ENCODE measurements at places on chromosomes 2 and 18.

GRCh38 chr2:63438181-63438580 is 150.1 kb downstream of the WDPCP start:
- DNase-seq = no peak

- DNase-seq = no peak
Observed at GRCh38 chr18:50738098-50738757, 81.6 kb downstream of the MRO start.

DNA sequence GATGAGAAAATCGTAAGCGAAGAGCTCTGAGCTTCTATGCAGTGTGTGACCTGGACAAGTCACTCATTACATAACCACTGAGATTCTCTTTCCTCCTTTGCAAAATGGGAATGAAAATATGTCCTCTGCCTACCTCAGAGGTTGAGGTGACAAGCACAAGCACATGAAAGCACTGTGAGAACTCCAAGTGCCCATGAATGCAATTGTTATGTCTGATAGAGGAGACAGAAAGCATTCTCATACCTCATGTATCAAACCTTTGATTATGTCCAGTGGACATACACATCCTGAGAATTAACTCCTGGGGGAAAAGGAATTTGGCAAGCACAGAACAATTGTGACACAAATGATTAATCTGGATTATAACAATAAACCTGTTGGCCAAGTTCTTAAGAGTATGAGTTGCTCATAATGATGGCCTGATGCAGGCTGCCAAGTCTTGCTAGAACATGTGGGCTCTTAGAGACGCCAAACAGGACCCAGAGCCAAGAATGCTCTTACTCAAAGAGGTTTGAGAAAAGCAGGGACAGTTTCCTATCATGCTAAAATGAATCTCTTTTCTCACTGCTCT is 8.5 kb upstream of the RMDN2 start:
- peak; percentile 95 for DNase-seq

- DNase-seq = no peak
Observed at GRCh38 chr2:234812851-234813250, 139.0 kb upstream of the SH3BP4 start.

GRCh38 chr2:69216535-69217332 is 170.3 kb downstream of the GFPT1 start:
- DNase-seq = peak; percentile 77

DNA sequence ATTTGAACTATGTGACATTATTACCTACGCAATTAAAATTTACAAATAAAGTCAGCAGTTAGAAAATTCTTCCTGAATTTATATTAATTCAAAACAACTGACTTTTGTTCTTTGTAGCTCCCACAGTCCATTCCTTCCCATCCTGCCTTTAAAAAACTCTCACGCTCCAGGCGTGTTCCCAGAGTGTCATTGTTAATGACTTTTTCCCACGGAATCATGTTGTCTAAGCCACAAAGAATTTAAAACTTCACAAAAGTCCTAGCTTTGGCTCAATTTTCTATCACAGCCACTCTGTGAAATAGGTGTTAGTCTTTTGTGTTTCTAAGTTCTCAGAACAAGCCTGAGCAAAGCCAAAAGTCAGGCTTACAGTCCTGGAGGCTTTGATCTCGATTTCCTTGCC is 26.5 kb downstream of the SLC1A4 start:
- DNase-seq = peak; percentile 36

DNA sequence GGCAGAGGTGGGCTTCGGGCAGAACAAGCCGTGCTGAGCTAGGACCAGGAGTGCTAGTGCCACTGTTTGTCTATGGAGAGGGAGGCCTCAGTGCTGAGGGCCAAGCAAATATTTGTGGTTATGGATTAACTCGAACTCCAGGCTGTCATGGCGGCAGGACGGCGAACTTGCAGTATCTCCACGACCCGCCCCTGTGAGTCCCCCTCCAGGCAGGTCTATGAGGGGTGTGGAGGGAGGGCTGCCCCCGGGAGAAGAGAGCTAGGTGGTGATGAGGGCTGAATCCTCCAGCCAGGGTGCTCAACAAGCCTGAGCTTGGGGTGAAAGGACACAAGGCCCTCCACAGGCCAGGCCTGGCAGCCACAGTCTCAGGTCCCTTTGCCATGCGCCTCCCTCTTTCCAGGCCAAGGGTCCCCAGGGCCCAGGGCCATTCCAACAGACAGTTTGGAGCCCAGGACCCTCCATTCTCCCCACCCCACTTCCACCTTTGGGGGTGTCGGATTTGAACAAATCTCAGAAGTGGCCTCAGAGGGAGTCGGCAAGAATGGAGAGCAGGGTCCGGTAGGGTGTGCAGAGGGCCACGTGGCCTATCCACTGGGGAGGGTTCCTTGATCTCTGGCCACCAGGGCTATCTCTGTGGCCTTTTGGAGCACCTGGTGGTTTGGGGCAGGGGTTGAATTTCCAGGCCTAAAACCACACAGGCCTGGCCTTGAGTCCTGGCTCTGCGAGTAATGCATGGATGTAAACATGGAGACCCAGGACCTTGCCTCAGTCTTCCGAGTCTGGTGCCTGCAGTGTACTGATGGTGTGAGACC is at the start of gene PROC:
PROC (plus strand) TSS at position 128 of the 812 bp plus-strand sequence. CDS start 1,516 bp downstream, outside the sequence.
- DNase-seq = no peak

- peak; percentile 84 for DNase-seq
Observed at GRCh38 chr18:48003426-48004349, 73.2 kb upstream of the SMAD2 start.

DNA sequence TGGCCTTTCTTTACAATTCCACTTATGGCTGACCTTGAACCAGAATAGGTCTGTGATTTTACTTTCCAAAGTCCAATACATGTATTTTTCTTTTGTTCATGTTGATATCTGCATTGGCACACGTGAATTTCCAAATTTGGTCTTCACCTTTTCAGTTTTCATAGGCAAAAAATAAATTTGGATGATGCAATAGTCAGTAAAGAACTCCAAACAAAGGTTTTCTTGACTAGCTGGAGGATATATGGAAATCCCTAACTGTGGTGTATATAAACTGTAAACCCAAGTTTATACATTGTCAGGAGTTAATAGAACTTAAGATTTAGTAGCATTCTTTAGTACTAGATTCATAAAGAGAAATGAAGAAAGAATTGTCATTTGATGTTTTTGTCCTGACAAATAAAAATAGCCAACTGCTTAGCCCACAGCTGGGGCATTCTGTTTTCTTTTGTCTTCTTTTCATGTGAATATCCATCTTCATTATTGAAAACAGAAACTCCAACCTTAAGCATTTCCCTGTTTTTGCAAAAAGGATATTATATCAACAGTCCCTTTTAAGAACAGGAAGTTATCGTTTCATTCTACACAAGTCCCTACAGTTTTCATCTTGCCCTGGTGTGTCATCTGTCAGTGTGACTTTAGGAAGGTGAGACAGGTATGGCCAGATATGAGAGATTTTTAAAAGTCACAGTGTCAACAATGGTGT is 132.9 kb downstream of the BCL2 start:
- no peak for DNase-seq

DNA sequence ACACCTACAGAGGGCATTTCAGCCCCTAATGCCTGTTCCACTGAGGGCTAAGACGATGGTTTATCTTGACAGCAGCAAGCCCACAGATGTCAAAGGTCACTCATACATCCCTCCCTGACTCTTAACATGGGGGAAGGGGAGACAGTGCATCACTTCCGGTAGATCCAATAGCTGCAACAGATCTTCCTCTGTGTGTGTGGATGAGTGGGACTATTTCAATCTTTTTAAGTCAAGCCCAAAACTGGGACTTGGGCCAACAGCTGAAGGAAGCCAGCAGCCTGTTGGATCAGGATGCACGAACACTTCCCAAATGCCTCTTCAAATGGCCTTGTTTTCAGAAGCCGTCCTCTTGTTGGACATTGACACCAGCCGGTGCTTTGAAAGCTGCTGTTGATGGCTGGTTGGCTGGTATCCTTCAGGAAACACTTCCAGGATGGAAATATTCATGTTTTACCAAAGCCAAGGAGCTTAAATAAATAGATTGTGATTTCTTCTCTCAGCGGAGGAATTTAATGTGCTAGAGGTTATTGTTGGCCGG is 59.2 kb downstream of the IL1R2 start:
- DNase-seq = peak; percentile 89

DNA sequence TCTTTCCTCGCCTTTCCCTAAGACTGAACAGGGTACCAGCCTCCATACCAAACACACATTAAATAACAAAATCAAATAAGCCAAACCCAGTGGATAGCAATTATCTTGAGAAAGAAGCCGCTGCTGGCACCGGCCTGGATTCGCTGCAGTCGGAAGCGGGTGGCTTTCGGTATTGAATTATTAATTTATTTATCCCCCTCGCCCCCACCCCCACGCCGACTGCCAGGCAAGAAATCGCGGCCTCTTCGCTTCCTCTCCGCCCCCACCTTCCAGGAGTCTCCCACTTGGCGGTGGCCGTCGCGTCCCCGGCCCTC is 370 bp upstream of the ZNF804A start:
- DNase-seq = no peak

- no peak for DNase-seq
Observed at GRCh38 chr2:190343089-190343535, 277 bp upstream of the INPP1 start.

DNA sequence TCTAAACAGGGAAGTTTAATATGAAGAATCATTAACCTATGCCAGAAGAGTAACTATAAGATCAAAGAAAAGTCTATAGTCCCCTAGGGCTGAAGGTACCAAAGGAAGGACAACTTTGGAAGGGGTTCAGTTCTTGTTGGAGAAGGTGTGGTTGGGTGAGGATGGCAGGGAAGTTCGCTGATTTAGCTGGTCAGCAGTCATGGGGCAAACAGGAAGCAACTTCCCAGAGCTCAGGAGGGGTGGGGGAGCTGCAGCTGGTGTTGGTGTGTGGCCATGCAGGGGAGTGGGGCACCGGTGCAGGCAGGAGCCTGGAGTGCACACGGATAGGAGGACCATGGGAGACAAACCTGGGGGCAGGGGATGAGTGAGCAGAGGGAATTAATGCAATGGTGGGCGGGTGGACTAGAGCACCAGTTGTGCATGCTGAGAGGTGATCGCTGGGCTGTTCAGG is 34.0 kb downstream of the FHOD3 start:
- DNase-seq = no peak

DNA sequence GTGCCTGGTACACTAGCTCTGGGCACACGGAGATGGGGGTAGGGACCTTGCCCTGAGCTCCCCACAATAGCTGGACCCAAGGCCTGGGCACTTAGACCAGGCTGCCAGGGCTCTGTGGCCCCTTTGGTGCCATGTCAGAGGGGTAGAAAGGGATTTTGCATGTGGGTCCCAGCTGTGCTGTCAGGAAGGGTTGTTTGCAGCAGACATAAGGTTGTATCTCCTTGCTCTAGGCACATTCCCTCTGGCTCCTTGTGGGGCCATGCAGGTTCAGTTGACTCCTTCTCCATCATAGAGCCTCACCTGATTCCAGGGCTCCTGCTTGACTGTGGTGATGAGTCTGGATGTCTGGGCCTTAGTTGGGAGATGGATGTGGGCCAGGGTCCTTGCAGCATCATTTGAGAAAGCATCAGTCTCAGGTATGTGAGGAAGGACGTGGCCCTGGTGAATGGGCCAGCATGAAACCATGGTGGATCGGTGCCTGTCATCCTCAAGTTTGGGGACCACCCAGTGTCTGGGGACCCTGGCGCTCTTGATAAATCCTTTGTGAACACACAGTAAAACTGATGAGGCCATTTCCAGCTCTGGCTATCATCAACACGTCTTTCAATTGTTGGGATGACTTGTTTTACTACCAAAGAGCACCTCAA is 461.9 kb upstream of the HS6ST1 start:
- DNase-seq = no peak

GRCh38 chr18:57446322-57446721 is 11.1 kb downstream of the ONECUT2 start:
- DNase-seq = peak; percentile 16

GRCh38 chr2:136118819-136119716 is 1.1 kb upstream of the CXCR4 start:
- no peak for DNase-seq

Measured in EH (cell line).